Small intestine (tissue), 16 donors: ENCODE measurements at places on chromosomes 13 and 19.

DNA sequence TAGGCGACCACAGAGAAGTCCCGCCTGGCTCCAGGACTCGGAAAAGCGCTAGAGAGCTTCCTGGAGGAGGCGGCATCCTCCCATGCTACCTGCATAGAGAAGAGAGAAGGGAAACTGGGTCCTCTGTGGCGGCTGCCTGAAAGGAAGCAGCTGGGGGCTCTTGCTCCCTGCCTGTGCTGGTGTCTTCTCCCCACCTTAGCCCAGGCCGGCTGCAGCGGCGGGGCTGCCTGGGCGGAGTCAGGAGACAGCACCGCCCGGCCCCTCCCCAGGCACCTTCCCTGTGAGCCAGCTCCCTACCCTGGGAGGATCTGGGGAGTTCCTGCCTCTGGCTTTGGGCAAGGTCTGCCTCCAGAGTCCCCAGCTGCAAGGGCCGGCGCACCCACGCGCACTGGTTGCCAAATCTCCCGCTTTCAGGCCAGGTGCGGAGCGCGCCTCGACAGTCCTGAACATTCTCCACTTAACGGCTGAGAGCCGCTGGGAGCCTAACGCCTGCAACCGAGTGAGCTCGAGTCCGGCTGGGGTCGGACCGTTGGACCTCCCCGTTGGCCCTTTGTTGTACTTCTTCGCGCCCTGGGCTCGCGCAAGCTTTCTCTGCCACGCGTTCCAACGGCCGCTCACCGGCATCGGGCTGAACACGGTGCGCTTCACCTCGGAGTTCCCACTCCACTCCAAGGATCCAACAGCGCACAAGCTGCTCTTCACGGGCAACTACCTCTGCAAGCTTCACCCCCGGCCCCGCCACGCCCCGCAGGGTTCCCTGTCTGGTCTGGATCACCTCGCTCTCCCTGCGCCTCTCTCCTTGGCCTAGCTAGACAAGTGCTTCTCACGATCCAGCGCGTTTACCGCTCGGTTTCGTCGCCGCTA lies 21.8 kb upstream of the ZNF30 start:
- DNase-seq = peak; percentile 11

GRCh38 chr19:23070353-23071146 lies 46.3 kb upstream of the ZNF730 start:
- no peak for DNase-seq

GRCh38 chr13:33150126-33150525 lies 133.9 kb downstream of the KL start:
- DNase-seq = no peak

DNA sequence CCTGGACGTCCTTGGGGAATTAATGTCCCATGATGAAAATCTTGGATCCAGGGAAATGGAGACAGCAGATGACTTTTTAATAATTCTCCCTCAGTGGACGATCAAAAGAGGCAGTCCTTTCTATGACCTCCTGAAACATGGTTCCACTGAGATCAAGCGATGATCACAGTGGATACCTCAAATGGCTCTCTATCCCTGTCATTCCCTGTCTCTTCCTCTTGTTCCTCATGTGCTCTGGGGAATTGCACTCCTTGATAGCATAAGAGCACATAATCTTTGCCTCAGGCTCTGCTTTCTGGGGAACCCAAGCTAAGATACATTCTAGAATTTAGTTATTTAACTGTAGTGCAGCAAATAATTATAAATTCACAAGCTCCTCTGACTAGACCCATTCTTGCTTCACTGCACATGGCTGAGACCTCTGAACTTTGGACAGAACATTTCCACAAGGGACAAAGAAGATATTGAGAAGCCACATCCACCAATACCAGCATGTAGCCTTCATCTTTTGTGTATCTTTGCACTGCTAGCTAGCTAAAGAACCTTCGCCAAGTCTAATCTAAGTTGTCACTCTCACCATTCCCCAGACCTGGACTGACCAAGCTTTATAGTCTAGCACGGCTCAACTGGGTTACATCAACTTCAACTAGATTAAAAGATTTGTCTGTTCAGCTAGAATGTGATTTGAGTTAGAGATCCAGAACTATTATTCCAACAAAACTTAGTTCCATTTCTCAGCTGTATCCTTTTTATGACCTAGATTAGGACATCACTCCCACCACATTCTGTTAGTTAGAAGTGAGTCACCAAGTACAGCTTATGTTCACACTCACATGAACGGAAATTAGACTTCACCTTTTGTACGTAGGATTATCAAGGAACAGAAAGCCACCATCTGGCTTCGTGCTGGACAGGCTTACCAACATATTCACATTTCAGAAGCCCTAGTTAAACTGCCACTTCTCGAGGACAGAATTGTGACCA lies 142.7 kb downstream of the SUCLA2 start:
- DNase-seq = no peak

DNA sequence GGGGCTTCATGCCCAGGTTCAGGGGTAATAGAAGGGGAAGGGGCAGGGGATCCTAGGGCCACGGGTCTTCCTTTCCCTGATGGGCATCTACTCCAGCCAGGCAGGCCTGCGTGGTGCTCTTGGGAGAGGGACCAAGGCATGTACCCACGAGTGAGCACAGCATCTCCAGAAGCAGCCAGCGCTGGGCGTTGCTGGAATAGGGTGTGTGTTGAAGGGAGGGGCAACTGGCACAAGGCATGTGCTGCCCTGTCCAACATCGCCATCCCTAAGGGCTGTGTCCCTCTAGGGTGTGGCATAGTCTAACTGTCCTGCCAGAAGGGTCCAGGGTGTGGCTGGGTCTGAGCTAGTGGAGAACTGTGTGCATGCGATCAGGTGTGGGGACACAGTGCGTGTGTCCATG lies 2.9 kb downstream of the NOTCH3 start:
- no peak for DNase-seq

DNA sequence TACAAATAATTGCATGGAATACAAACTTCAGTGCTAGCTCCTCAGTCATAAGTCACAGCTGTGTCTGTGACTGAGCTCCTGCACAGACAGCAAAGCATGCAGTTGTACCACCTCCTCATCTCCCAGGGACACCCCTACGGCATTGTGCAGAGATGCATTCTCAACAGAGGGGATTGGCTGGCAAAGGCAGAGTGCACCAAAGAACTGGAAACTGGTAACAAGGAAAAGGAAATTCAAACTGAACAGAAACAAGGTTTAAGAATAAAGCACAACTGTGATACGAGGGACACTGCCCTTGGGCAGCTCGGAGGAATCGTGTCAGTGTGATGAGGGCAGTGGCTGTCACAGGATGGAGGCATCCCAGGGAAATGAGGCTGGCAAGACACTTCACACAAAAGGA lies 126.1 kb upstream of the SOX1 start:
- no peak for DNase-seq
